ENCODE measurements at places on chromosomes 1 and 21.

DNA sequence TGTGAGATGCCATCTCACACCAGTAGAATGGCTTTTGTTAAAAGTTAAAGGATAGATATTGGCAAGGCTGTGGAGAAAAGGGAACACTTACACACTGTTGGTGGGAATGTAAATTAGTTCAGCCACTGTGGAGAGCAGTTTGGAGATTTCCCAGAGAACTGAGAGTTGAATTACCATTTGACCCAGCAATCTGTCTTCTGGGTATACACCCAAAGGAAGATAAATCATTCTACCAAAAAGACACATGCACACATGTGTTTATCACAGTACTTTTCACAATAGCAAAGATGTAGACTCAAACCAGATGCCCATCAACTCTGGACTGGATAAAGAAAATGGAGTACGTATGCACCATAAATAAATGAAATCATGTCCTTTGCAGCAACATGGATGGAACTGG is 88.6 kb upstream of the LRRC8D start:
- no peak for DNase-seq

GRCh38 chr1:92536211-92536979 is 49.7 kb upstream of the GFI1 start:
- DNase-seq: no peak

- no peak for DNase-seq
Observed at GRCh38 chr1:59696421-59697115, 118.2 kb upstream of the HOOK1 start.

GRCh38 chr1:93033029-93033428 is 46.1 kb upstream of the MTF2 start:
- no peak for DNase-seq

DNA sequence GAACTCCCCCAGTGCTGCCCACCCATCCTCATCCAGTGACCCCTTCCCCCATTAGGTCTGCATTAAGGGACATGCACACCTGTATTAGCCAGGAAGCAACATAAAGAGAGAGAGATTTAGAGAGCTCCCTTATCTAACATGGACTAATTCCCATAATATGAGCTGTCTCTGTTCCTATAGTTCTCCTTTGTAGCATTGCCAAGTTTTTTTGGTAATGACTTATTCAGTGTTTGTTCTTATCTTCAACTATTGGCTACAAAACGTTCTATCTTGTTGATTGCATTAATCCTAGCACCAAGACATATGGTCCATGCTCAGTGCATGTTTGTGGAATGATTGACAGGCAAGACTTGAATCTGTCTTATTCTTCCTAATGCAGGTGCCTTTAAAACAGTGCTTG is 264.0 kb downstream of the ADGRL2 start:
- no peak for DNase-seq

DNA sequence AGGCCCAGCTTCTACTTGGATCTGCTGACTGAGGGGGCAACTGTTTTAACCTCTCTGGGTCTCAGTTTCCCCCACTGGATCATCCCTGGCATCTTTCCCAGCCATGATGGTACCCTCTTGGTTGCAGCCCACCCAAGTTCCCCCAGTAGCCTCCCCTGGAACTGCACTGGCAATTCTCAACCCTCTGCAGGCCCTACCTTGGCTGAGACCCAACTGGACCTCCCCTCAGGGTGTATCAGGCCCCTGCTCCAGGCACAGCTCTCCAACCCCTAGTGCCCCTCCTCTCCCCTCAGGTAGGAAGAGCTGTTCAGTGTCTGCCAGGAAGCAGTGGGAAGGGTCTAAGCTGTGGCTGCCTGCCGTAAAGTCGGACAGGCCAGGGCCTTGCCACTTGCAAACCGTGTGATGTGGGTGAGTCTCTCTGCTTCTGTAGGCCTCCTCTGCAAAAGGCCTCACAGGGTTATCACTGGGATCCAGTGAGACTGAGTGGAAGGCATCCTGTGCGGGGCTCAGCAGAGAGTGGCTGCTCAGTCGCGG is 32.1 kb downstream of the RHBG start:
- no peak for DNase-seq

DNA sequence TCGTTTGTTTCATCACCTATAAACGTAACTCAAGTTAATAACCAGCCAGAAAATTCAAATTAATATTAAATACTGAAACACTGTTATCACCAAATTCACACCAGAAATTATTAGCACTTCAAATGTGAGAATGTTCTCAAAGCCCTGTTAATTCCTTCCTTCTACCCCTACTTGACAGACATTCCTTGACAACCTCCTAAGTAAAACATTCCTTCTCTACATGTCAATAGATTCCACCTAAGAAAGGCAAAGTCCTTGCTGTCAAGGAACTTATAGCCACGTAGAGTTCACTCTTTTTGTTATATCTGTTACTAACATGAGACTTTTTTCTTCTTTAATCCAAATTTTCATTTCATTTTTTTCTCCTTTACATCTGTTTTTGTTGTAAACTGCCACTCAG is 441.5 kb downstream of the SMYD3 start:
- no peak for DNase-seq

- no peak for DNase-seq
Observed at GRCh38 chr1:180244840-180245239, 14.8 kb downstream of the LHX4 start.

DNA sequence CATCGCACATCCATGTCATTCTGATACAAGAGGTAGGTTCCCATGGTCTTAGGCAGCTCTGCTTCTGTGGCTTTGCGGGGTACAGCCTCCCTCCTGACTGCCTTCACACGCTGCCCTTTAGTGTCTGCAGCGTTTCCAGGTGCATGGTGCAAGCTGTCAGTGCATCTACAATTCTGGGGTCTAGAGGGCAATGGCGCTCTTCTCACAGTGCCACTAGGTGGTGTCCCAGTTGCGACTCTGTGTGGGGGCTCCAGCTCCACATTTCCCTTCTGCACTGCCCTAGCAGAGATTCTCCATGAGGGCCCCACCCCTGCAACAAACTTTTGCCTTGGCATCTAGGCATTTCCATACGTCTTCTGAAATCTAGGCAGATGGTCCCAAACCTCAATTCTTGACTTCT is 138.2 kb upstream of the BRINP3 start:
- DNase-seq: no peak

DNA sequence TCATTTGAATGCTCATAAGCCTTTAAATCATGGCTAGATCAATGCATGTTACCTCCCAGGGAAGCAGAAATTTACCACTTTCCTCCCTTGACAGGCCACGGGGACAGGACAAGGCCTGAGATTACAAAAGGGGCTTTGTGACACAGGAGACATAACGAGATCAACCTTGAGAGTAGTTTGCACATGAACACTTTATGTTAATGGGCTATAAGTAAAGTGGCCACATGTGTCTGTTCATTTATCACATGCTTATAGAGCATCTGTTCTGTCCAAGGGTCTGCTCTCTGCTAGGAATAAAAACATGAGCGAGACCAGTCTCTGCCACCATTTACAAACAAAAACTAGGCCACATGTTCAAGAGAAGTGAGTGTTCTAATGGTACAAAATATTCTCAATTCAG is 144.1 kb upstream of the C8B start:
- DNase-seq: no peak

DNA sequence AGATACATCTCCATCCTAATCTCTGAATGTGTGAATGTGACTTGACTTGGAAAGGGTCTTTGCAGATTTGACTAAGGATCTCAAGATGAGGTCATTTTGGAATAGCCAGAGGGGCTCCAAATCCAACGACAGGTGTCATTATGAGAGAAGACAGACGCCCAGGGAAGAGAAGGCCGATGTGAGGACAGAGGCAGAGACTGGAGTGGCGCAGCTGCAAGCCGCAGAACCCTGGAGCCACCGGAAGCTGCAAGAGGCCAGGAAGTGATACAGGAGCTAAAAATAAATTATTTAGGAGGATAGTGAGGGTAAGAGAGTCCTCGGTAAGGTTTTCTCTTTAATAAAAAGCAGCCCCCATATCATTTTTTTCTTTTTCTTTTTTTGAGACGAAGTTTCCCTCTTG is 9.7 kb upstream of the AADACL4 start:
- no peak for DNase-seq

DNA sequence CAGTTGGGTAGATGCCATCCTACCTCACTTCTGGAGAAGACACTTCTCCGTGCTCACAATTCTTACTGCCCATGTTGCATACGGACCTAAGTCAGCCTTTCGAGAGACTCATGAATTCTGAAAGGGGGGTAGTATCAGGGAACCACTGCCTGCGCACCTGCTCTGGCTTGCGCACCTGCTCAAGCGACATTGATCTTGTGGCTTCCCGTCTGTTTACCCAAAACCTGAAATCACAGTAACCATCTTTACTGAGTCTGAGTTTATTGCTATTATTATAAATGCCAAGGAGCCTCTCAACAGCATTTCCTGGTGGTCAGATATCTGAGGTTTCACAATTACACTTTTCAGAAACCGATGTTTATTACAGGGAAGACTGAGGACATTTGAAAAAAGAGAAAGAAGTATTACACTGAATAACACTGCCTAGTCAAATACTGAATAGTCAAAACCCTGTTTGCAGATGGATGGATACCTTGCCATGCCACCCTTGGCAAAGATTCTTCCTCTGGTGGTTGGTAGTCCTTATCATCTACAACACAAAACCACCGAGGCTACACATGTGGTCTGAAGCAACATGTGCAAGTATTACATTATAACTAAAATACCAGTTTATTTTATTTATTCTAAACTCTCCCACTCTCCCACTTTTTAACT is 208.7 kb downstream of the SIPA1L2 start:
- DNase-seq: no peak

GRCh38 chr1:57850176-57850940 is 426.5 kb upstream of the DAB1 start:
- no peak for DNase-seq

- no peak for DNase-seq
Observed at GRCh38 chr1:118739501-118739900, 248.6 kb downstream of the TBX15 start.

GRCh38 chr1:23081376-23081775 is 62.1 kb downstream of the KDM1A start:
- DNase-seq: no peak
